ENCODE measurements at places on chromosomes 4 and X.
A peak's percentile ranks its signal among the peaks of the same experiment; 100 is the strongest.

DNA sequence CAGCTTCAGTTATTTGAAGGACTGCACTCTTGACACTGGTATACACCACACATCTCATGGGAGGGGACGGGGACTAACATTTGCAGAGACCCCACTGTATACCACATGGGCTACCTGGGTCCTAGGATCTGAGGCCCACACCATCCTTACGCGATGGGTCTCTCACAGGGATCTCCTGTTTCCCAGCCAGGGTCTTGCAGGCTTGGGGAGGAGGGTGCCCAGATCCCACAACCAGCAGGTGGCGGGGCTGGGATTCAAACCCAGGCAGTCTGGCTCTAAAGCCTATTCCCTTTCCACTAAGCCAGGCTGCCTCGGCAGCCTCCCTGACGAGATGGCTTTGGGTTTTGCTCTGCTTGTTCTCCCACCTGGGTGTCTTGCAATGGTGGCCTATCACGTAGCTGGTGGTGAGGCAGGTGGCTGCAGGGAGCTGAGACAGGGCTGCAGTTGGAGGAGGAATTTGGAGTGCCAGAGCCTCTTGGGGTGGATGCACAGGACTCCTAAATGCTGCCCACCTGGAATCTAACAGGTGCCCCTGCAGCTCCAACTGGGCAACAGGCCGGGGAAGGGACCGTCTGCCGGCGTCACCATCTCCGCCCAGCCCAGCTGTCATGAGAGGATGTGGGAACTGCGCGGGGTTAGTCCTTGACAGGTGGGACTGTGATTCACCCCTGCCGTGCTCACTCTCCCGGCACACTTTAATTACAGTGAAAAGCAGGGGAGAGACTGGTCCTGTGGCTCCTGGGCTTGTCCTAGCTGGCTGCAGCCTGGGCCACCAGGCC, 110.7 kb downstream of the PSAPL1 start:
- DNase-seq: peak; percentile 72

- no peak for DNase-seq
These were observed 33.1 kb downstream of the NSUN7 start for GRCh38 chr4:40782876-40783275.

DNA sequence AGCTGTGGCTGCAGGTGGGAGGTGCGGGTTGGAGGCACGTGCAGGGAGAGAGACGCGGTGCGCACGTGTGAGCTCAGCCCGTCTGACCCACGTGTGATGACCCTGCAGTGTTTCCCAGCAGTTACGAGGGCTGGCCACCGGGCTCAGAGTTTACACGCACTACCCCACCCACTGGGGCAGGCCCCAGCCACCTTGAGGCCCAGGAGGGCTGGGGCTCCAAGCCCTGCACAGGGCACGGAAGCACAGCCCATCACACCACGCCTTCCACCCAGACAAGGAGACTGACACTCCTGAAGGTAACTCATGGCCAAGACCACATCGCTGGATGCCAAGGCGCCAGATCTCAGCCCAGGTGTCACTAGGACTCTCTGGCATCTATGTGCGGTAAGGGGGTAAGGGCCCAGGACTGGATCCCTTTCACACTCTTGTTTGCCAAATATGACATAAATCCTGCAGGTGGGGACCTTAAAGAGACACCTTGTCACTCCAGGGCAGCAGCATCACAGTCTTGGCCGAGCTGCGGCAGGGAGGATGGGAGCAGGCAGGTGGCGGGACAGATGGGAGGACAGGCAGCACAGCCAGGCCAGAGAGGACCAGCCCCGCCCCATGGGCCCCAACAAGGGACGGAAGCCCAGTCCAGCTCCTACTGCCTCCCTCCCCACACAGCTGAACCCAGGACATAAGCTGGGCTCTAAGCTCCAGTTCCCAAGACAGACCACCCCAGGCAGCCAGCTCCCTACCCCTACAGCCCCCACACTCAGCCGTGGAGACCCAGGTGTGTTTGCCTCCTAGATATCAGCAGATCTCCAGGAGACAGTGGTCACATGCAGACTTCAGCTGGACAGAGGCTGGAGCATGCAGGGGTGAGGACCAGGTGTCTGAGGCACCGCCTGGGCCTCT, 56.8 kb downstream of the ZFYVE28 start:
- no peak for DNase-seq

GRCh38 chr4:31518796-31519250, 798.7 kb downstream of the PCDH7 start:
- no peak for DNase-seq

GRCh38 chr4:89765966-89766365, 71.0 kb downstream of the SNCA start:
- peak; percentile 7 for DNase-seq

GRCh38 chr4:53547983-53548382, 43.3 kb downstream of the LNX1 start:
- no peak for DNase-seq

DNA sequence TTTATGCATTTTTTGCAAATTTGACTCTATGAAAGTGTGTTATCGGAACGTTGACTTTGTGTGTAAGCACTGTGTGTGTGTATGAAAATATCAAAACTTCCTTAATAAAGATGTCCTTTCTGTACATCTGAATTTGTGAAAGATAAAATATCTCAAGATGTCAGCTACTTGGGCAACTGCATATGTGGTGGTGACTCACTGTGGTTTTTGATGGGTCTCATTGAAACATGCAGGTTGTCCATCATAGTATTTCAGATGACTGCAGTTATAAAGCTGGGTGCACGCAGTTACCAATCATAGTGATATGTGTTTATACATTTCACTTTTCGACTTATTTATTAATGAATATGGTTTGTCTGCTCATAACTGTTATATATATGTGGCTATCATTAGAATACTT, 19.7 kb upstream of the BBS12 start:
- DNase-seq: no peak

DNA sequence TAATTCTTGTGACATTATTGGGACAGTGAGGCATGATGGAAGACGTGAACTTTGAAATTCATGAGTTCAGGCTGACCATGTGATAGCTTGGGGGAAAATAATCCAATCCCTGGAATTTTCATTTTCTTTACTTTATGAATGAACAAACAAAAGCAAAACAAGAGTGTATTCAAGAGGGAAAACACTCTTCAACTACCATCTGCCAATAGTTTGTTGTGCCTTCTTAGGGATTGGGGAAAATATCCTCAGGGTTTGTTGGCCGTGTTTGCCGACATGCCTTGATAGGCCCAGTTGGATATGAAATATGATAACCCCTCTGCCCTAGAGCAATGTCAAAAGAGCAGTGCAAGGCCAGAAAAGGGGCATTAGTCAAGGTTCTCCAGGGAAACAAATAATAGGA, 80.8 kb upstream of the CLNK start:
- DNase-seq: no peak

DNA sequence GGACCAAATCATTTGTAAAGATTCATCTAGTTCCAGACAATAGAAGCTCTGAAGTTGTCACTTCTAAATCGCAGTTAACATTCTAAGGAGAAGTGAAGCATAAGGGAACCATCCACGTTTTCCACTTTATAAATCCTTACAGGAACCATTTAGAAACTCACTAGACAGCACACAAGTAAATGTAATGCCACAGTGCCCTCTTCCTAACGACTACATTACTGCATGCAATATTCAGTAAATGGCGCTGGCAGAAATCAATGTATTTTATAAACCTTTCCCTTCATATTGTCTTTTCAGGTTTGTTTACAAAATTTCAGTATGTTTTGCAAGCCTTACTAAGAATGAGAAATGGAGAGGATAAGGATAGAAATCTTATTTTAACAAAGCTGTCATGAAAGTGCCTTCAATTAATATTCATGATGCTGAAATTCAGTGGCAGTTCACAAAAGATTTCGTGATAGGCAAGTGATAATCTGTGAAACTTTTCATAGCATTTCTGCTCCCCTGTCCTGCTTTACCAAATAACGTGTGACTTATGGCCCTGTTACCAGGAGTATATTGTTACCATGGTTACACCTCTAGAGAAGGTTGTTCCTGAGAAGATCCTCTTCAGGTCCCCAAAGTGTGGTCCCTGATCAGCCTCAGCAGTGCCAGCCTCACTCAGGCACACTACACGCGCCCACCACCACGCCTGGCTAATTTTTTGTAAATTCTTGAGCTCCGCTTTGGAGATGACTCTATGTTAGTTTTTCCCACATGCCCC, 54.2 kb downstream of the TMA16 start:
- DNase-seq: no peak

DNA sequence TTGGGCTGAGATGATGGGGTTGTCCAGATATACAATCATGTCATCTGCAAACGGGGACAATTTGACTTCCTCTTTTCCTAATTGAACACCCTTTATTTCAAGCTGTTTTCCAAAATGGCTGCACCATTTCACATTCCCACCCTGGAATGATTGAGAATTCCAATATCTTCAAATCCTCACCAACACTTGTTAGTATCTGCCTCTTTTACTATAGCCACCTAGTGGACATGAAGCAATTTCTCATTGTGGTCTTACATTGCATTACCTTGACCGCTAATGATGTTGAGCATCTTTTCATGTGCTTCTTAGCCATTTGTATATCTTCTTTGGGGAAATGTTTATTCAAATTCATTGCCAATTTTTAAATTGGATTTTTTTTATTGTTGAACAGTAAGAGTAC, 364.8 kb downstream of the SMARCA1 start:
- DNase-seq: no peak

DNA sequence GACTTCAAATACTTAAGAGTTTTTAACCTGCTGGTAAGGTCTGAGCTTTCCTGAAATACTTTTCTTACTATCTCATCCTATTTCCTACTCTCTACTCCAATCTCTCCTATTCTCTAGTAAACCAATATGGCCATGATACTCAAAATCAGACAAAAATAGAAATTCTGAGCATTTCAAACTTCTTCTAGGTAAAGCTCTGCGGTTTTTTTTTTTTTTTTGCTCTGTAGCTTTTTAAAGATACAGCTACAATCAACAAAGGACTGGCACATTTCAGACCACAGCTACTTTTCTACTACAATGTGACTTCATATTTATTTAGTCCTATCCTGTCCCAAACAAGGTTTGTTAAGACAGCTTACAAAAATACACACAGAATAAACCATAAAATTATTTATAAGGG, 31.1 kb downstream of the MAML3 start:
- no peak for DNase-seq

- no peak for DNase-seq
These were observed 16.4 kb downstream of the FGF2 start for GRCh38 chr4:122842984-122843531.

GRCh38 chr4:155529716-155530115, 136.9 kb upstream of the GUCY1A1 start:
- DNase-seq: no peak

DNA sequence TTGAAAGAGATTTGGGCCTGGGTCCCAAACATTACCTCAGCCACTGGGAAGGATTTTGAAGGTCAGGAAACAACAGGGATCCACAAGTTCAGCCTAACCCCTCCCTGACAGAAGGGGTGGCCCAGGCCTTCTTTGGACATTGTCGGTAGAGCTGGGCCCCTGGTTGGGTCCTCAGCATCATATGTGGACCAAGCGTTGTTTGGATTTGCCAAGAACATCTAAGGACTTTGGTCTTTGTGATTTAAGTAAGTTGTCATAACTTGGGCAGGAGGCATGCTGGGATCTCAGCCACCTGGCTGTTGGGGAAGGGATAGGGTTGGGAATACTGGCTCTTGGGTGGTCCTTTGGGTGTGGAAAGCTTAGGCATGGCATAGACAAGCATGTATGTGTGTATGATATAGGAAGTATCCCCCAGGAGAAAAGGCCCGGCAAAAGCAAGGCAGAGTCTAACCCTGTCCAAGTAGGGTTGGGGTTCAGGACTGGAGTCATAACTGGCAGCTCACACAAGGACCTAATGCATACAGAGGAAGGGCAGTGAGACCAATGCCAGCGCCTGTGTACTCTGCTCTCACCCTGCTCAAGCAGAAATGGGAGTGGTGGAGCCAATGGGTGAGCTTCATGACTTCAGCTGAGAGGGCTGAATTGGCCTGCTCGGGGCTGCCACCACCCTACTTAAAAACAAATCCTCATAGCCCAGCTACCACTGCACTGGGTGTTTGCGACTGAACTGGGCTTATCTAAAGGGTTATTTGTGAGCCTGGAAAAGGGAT, 102.8 kb downstream of the RTL5 start:
- no peak for DNase-seq

DNA sequence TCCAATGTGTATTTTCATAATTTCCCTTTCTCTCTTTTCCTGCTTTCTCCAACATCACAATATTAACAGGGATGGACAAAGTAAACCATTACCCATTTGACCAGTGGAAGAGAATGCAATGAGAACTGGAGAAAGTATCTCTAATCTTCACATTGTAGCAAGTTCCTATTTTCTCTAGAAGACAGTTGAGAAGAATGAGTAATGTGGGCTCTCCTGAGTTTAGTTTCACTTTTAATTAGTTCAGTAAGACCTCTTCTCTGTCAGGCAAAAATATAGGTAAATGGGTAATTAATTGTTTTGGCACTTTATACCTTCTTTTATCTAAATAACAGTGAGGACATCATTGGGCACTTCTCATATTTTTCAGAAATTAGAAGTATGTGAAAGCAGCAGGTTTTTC, 602.0 kb downstream of the GLUD2 start:
- no peak for DNase-seq

DNA sequence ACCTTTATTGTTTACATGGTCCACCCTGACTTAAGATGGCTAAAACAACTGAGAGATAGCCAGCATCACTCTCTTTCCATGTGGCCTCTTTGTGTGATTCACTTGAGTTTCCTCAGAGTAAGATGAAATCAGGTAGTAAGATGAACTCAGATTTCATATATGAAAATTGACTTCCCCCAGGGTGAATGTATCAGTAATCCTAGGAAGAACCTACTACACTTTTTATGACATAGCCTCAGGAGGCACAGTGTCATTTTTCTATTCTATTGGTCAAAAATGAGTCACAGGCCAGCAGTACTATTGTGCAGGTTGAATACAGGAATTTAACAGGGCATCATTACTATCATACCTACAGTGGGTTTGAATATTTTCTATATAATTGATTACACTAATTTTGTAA, 14.6 kb upstream of the SULT1E1 start:
- DNase-seq: no peak

- DNase-seq: no peak
These were observed at the start of gene CAPN6 for GRCh38 chrX:111270339-111270738. Gene CAPN6 (minus strand): TSS chrX:111270483. CDS start chrX:111263936, 6,547 bp downstream.

GRCh38 chr4:115028682-115029410, 84.6 kb downstream of the NDST4 start:
- DNase-seq: no peak

DNA sequence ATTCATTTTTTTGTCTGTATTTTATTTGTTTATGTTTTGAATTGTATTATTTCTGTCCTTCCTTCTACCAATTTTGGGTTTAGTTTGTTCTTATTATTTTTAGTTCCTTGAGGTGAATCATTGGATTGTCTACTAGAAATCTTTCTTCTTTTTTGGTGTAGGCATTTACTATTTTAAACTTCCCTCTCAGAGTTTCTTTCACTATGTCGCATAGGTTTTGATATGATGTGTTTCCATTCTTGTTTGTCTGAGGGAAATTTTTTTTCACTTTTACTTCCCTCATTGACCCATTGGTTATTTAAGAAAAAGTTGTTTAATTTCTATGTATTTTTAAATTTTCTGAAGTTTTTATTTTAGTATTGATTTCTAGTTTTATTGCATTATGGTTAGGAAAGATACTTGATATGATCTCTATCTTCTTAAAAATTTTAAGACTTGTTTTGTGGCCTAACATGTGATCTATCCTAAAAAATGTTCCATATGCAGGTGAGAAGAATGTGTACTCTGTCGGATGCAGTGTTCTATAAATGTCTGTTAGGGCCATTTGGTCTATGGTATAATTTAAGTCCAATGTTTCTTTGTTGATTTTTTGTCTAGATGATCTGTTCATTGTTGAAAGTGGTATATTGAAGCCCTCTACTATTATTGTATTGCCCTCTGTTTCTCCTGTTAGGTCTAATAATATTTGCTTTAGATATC, 68.8 kb downstream of the IL15 start:
- DNase-seq: no peak

Data from NCI-H1092 (cell line).